ENCODE measurements at places on chromosomes 1 and 21.

DNA sequence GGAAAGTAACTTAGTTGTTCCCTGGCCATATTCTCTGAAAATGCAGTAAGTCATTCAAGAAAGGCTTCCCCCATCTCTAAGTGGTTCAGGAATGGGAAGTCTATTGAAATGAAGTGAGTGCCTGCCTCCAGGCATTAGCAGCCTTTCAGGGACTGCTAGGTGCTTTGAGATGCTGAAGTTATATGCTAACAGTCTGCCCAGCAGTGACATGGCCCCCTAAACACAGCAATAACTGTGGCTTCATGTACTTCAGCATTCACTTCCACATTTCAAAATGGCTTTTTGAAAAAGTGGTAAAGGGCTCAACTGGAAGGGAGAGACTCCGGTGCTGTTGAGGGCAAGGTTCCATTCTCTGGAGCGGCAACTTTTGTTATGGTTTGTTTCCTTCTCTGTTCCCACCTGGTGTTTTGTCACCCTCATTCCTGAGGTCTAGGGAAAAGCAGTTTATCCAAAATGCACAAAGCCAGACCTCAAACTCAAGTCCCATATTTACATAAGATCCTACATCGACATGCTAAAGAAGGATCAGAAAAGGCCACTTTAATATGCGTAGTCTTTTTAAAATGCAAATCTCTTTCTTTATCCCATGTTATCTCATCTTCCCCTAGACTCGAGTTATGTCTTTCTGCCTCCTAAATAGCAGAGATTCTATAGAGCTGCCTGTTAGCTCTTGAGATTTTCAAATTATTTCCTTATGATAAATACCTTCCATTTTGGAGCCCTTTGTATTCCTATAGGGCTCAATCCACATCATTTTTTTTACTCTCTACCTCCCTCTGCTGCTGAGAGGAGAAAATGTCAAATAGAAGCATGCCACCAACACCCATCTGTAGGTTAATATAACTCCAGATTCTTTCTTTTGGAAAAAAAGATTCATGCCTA is 34.2 kb upstream of the LRRC8C start:
- peak; percentile 68 for DNase-seq

DNA sequence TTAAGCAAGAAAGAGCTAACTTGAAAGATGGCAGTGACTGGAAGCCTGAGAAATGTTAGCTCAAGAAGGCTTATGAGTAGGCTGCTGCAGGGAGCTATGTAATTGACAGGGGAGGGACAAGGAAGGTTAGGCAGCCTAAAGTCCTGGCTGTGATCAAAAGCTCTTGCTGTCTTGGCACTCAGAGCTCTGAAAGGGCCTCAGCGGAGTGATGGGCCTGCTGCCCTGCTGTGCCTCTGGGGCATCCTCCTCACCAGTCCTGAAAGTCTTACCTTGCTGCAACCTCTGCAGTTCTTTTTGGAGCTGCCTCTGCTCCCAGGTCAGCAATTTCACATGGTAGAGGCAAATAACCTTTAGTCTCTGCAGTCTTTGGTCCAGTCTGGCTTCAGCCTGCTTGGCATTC is 1.8 kb downstream of the CCDC190 start:
- DNase-seq: no peak

GRCh38 chr1:58699011-58699762 is 675 bp downstream of the MYSM1 start:
- peak; percentile 38 for DNase-seq

- DNase-seq: peak; percentile 72
Measured at GRCh38 chr1:210582205-210582970, 253.7 kb downstream of the HHAT start.

DNA sequence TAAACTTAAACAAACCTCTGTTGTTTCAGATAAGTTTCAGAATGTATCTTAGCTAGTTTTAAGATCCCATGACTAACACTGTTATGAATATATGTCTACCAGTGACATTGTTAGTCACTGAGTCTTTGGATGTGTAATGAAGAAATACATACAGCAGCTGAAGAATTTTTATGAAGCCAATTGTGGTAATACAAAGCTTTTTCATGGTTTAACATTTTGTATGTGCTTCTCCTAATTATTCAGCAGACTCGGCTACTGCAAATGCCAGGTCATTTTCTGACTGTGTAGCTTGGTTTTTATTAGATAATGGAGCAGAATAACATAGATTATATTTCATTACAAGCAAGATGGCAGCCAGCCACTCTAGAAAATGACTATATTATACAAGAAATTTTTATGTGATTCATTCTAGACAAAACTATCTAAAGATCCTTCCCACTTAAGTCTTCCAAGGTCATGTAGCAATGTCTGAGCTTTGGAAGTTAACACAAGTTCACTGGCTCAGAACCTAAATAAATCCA is 147.8 kb downstream of the TNFSF18 start:
- DNase-seq: no peak

DNA sequence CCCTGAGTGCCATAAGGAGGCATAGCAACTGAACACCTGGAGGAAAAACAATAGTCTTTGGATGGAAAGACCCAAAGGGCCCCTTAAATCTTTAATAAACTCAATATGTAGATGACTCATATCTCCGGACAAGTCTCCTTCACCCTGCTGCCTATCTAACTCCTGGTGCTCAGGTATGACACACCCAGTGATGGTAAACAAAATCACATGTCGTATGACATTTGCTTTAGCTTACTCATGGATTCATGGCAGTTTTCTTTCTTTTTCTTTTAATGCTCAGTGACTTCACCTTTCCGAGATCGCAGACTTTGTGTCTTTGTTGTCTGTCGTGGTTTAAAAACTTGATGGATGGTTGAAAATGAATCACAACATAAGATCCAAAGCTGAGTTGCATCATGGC is 208.5 kb upstream of the PROX1 start:
- DNase-seq: no peak

DNA sequence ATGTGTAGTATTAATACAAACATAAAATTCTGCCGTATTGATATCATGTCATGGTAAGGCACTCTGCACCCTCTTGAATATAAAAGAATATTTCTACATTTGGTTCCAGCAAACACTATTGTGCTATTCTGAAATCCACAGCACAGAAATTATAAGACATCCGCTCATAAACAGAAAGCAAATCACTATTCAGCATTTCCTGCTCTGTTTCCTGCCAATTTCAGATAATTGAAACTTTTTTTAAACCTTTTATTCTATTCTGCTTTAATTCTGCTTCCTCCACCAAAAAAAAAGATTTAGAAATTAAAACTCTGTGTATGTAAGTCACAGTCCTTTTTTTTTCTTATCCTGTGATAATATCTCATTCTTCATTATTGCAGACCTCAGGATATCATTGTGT is 39.6 kb upstream of the PLEKHO1 start:
- no peak for DNase-seq

DNA sequence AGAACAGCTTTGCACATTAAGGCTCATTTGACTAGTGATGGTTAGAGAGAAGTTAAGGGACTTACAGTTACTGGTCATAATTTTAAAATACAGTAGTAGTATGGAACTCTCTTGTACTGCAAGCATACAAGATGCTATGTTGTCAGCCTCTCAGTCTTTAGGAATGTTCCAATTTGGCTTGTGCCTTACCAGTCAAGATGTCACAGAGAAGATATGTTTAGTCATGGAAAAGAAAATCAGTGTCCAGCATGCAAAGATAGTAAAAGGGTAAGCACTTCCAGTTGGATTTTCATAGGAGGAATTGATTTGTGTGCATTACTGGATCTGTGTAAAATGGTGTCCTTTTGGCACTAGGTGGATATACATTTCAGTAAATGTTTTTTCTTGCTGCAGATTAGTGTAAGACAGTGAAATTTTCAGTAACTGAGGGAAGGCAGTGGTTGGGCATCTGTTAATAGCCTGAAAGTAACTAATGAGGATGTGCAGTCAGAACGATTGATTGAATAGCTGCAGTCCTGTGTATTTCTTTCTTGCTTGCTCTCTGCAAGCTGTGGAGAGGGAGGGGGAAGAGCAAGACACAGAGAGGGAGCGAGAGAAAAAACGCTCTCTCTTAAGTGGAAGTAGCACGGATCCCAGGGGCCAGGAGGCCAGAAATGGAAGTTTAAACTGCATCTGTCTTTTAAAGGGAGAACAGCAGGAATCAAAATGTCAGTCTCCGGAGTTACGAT is 108.2 kb downstream of the CLEC20A start:
- DNase-seq: no peak

Measured in hematopoietic multipotent progenitor cell treated with erythropoietin and hydrocortisone succinate and interleukin-3 and kit ligand, for 8 days (in vitro differentiated cells).